ENCODE measurements at places on chromosomes 12 and 14.

GRCh38 chr14:65074449-65075150, 27.7 kb downstream of the MAX start:
- no peak for DNase-seq

GRCh38 chr14:100580316-100581227, 6.6 kb downstream of the BEGAIN start:
- no peak for DNase-seq

- no peak for DNase-seq
These were observed 124.2 kb upstream of the PLEKHA5 start for GRCh38 chr12:19005257-19005801.

- no peak for DNase-seq
These were observed 1.1 kb downstream of the MYF5 start for GRCh38 chr12:80717856-80718255.

DNA sequence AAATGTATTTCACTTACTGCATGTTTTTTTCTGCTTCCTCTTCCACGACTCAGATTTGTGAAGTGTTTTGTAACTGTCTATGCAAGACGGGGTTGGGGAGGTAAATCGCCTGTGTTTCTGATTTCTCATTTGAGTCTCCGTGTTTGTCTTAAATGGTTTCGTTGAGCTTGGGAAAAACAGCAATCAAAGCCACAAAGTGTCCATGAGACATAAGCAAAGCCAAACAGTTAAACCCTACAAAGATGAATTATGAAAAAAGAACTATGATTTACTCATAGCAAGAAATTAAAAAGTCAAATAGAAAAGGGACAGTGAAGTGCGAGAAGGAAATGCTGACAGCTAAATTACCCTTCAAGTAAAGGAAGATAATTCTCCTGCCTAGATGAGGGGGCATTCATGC, 164.3 kb upstream of the TMPO start:
- no peak for DNase-seq

GRCh38 chr14:55347040-55347439, 64.6 kb downstream of the ATG14 start:
- DNase-seq: no peak

GRCh38 chr12:115332945-115333344, 649.0 kb upstream of the TBX3 start:
- no peak for DNase-seq

GRCh38 chr14:79734151-79734550, 477.2 kb downstream of the DIO2 start:
- no peak for DNase-seq

DNA sequence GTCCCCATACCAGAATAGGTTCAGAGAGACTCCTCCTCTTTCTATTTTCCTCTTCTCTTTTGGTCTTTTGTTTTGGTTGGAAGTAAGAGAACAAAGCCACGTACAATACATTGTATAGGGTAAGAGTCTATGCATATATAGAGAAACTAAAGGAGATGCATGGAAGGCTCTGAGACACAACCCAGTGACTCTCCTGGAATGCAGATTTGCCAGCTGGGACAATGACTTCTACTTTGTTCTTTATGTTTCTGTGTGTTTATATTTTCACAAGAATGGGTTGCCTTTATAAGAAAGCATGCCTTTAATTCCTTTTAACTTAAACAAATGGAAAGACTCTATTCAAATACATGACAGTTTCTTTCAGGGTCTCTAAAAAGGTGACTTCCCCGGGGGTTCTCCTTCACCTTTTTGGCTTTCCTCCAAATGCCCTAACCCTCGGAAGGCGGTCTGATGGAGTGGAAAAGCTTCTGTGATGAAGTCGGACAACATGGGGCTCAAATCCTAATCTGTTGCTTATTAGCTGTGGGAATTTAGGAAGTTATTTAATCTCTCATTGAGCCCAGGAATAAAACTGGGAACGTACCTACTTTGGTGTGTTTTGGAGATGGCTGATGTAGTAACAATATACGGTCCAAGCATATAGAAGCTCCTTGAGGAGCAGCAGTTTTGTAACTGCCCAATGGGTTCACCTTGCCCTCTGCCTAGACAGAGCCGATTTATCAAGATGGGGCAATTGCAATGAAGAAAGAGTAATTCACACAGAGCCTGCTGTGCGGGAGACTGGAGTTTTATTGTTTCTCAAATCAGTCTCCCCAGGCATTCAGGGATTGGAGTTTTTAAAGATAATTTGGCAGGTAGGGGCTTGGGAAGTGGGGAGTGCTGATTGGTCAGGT, 9.1 kb upstream of the SERPINA1 start:
- no peak for DNase-seq

DNA sequence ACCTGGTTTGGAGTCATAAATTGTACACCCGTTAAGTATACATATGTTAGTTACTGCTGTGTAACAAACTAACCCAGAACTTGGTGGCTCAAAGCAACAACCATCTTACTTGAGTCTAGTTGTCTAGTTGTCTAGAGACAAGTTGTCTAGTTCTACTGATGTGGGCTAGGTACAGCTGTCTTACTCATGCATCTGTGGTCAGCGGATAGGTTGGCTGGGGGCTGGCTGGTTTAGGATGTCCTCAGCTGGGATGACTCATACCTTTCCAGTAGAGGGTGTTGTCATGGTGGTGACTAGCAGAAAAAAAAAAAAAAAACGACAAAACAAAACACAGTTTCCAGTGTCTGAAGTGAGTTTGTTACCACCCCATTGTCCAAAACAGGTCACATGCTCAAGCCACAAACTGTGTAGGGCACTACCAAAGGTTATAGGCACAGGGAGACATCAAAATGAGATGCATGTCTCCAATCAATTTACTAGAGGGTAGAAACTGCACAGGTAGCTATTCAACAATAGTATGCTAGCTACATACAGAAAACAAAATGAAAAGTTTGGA, 680.3 kb downstream of the MED13L start:
- DNase-seq: no peak

DNA sequence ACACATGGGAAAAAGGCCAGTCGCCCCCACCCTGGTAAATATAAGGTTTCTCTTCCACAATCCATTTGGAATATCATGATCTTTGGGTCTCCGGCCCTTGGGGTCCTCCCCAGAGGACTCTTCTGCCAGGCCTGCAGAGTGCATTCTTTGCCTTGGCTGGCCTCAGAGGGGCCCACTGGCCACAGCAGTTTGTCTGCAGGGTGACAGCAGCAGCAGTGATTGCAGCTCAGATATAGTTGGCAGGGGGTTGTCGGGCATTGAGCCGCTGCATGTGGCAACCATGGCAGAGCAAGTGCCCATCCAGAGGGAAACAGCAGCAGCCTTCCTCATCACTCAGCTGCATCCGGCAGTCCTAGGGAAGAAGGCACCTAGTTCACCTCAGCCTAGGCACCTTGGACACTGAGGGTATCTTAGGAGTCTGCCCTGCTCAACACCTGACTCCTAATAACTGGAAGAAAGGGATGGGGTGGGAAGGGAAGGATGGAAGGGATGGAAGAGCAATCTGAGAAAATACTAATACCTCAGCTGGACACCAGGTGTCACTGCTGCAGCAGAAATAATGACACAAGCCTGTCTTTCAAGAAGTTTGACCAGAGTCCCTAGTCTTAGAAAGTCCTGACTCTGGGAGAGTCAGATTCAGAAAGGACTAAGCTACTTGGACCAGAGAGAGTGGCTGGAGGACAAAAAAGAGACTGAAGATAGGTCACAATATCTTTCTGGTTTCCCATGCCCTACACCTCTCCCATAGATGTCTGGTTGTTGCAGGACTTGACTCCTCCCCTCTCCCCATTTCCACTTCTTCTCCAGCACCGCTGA, 8.9 kb downstream of the AJUBA start:
- DNase-seq: peak; percentile 51

- DNase-seq: no peak
These were observed 239.7 kb upstream of the KITLG start for GRCh38 chr12:88820012-88820411.

- no peak for DNase-seq
These were observed 204.6 kb downstream of the TSPAN9 start for GRCh38 chr12:3281588-3282383.

- no peak for DNase-seq
These were observed 2.3 kb upstream of the CSRP2 start for GRCh38 chr12:76881142-76881541.

DNA sequence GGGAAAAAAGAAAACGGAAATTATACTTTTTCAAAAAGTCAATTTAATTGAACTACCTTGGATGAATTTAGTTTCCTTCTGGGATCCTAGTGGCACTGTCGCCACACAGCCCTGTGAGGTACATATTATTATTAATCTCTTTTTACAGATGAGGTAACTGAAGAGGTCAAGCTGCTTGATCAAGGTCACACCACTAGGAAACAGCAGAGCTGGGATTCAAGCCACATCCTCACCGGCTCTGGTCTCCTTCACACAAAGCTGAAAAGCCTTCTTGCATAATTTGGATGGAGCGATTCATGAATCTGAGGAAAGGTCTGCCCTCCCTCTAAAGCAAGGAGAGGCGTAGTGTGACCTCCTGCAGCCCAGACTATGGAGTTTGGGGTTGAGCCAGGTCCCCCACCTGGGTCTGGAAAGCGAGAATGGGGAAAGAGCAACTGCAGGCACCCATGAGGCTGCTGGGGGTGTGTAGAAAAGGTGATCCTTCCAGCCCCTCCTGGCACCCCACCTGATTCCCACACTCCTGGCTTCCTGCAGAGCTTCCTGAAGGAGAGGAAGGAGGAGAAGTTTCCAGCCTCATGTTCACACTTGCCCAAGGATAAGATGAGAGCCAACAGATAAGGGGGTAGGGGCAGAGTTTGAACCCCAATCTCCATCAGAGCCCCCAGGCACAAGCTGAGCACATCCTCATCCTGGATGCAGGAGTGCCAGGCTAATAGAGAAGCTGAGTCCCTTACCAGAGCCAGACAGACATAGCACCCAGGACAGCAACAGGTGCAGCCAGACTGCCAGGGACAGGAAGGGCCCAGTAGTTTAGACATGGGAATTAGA, 3.9 kb upstream of the KRT79 start:
- DNase-seq: no peak

All from thymus (tissue), 14 donors.